Suprapubic skin (tissue), 4 donors: ENCODE measurements at places on chromosomes 5 and 9. TPM values are rescaled to one million over a fixed set of nuclear protein-coding genes. Genes with fewer than 3 reads are reported as not detected.

LCN10 gene
- total RNA-seq: not detected

GRCh38 chr5:172097356-172097755 lies 90.7 kb downstream of the STK10 start:
- no peak for DNase-seq

CTXN3 gene
- not detected for total RNA-seq

KIF4B gene
- not detected for total RNA-seq

DNA sequence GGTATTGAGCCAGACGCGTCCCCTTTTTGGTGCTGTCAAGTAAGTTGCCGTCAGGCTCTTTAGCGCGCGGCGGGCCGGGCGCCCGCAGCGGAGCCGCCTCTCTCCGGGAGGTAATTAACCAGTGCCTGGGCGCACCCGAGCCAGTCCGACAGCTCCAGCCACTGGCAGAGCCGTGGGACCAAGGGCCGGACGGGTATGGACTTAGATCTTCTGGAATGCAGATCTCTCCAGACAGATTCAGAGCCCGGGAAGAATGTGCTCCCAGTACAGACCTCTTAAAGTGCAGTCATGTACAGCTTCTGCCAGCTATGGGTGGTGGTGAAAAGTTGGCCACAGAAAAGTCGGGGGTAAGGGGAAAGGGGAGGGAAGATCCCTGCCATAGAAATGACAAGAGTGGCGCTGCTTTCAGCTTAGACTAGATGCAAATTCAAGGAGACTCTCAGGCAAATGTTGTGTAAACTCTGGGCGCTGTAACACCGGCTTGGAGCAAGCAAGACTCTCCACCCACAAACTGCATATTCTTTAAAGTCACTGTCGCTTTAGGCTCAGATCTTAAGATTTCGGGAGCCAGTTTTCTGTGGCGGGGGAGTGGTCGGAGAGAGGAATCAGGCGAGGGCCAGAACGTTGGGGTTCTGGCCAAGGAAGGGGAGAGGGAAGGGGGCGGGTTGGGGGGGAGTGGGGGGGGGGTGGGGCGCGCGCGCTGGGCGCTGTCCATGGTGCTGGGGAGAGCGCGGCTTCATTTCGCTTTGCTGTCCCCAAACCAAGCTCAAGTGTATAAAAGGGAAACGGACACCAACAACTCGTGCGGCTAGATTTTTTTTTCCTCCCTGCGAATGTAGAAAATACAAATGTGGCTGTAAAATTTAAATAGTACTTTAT lies 29.2 kb downstream of the NR2F1 start:
- no peak for DNase-seq

- no peak for DNase-seq
Measured at GRCh38 chr5:141431286-141431685, 979 bp downstream of the PCDHGA12 start.

DNA sequence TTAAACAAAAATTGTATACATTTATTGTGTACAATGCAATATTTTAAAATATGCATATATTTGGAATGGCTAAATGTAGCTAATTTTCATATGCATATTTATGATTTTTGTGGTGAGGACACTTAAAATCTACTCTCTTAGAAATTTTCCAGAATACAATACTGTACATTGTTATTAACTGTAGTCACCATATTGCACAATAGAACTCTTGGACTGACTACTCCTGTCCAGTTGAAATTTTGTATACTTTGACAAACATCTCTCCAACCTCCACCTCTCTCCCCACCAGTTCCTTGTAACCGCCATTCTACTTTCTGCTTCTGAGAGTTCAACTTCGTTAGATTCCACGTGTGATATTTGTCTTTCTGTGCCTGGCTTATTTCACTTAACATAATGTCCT lies 49.2 kb upstream of the TAF11L2 start:
- DNase-seq: no peak

- no peak for DNase-seq
Measured at GRCh38 chr5:42250-42649, 49.7 kb upstream of the PLEKHG4B start.

ADGRD2 gene
- total RNA-seq: 0.31 TPM

GRCh38 chr9:100472788-100473275 lies at the start of gene TMEFF1:
Gene TMEFF1, plus strand, starts transcription at chr9:100473149. Its CDS starts 396 bp downstream, at chr9:100473545.
- no peak for DNase-seq

GRCh38 chr5:6379246-6379645 lies 899 bp upstream of the MED10 start:
- no peak for DNase-seq

DNA sequence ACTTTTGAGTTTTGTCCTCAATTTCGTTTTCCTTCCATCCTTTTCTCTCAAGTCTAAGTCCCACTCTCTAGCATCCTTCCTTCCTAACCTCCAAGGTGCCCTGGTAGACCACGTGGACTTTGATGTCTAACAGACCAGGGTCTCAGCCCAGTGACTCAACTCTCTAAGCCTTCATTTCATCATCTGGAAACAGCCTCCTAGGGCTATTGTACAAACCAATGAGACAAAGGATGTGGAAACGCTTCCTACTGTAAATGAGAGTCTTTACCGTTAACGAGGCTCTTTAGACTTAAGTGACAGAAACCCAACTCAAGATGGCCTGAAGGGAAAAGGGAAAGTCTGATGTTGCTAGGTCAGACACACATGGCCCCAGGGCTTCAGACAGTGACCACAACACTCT lies 49.2 kb upstream of the CPLX2 start:
- DNase-seq: no peak

ACTBL2 gene
- not detected for total RNA-seq

GRCh38 chr5:32526810-32527209 lies 58.5 kb upstream of the SUB1 start:
- DNase-seq: no peak

LURAP1L gene
- 10.9 TPM for total RNA-seq

LTC4S gene
- total RNA-seq: 4.2 TPM
